ENCODE measurements at places on chromosomes 16 and 17.

DNA sequence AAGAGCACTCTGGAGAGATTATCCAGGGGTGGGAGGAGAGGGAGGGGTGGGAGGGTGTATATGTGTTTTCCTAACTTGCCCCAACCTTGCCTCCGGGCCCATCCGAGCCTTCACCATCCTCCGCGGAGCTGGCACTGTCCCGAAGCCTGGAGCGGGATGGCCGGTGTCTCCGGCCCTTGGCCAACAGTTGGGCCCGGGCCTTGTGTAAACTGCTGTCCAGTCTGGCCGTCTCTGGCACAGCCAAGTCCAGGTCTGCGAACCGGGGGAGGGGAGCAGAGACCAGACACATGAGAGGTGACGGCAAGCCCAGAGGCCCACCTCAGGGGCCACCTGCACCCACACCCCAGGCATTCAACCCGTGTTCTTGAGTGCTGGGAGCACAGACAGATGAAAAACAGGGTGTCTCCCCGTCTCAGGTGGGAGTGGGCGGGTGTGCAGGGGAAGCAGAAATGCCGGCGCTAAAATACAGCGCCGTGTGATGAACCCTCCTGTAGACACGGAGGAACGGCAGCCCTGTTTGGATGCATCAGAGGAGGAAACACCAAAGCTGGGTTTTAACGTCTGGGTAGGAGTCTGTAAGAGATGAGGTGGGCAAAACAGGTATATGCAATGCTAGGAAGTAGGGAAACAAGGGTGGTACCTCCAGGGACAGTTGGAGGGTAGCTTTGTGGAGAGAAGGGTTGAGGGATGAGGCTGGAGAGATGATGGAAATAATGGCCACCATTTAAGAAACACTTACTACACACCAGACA lies 11.7 kb downstream of the SAMD14 start:
- no peak for DNase-seq

DNA sequence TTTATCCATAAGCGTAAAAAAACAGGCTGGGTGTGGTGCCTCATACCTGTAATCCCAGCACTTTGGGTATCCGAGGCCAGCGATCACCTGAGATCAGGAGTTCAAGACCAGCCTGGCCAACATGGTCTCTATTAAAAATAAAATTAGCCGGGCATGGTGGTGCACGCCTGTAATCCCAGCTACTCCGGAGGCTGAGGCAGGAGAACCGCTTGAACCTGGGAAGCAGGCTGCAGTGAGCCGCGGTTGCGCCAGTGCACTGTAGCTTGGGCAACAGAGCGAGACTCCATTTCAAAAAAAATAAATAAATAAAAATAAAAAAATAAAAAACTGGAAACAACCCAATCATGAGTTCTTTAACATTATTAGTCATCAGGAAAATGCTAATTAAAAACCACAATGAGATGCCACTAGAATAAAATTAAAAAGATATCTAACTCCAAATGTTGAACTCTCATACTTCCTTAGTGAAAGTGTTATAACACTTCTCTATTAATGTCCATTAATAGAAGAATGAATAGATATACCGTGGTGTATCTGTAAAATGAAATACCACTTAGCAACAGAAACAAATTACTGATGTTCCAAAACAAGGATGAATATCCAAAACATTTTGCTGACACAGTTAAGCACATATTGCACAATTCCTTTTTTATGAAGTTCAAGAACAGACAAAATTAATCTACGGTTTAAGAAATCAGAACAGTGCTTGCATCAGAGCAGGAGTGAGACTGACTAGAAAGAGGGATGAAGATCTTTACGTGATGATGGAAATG lies 13.1 kb downstream of the MPHOSPH6 start:
- no peak for DNase-seq

- peak; percentile 38 for DNase-seq
These were observed 76.0 kb downstream of the ABCC1 start for GRCh38 chr16:16025214-16025968.

DNA sequence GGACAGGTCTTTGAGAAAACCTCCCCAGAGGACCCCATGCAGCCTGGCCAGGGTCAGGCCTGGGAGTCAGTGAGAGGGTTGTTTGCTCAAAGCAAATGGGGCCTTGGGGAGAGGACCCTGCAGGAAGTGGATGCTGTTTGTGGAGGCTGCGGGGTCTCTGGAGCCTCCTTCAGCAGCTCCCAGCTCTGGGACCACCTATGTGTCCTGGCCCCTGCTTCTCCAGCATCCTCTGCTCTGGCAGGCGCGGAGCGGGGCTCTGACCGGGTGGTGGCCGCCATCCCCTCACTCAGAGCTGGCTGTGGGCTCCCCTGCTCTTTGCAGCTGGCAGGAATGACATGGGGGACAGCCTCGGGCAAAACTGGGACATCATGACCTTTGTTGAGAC lies 29.8 kb upstream of the CIBAR2 start:
- DNase-seq: no peak

- no peak for DNase-seq
These were observed 126.9 kb upstream of the AXIN2 start for GRCh38 chr17:65688307-65688706.

DNA sequence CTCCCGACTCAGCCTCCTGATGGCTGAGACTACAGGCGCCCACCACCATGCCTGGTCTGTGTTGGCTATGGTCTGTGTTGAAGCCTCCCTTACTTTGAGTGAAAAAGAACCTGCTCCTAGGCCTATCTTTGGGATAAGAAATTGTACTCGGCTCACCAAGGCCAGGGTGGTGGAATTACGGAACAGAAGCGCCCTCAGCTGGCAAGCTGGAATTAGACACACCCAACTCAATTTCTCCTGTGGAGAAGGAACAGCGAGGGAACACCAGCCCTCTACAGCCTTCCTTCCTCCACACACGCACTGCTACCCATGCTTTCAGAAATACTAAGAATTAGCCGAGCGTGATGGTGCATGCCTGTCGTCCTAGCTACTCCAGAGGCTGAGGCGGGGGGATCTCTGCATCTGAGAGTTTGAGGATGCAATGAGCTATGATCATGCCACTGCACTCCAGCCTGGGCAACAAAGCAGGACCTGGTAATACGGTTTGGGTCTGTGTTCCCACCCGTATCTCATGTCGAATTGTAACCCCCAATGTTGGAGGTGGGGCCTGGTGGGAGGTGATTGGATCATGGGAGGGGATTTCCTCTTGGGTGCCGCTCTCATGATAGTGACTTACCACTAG lies 40.1 kb upstream of the RBBP6 start:
- no peak for DNase-seq

GRCh38 chr16:4261557-4262172 lies 11.2 kb downstream of the TFAP4 start:
- DNase-seq: no peak

GRCh38 chr16:53022374-53022773 lies 30.3 kb downstream of the CHD9NB start:
- no peak for DNase-seq

GRCh38 chr17:46811978-46812583 lies 6.4 kb downstream of the WNT3 start:
- no peak for DNase-seq

- no peak for DNase-seq
These were observed 17.1 kb downstream of the ZNF652 start for GRCh38 chr17:49344914-49345313.

DNA sequence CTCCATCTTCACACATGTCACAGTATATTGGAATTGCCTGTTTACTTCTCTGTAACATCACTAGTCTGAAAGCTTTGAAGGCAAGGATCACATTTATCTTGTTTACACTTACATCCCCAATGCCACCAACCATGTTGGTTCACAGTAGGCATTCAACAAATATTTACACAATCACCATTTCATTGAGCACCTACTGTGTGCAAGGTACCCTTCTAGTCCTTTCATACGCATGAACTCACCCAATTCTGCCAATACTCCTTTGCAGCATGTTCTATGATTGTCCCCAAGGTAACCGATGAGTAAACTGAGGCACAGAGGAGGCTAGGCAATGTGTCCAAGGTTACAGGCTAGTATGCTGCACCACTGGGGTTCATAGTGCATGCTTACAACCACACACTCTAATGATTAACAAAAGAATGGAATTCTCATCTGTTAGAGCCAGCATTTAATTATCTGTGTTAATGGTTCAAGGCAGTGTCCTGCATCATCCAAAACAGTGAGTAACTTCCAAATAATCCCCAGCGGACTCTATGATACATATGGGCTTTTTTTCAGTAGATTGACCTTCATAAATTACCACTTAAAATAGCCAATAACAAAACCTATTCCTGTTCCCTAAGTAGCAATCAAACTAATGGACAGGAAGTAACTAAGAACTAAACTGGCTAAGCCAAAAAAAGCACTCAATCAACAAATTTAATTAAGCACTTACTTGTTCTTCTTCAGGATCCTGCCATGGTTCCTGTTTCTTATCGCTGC lies 364.5 kb upstream of the XYLT1 start:
- no peak for DNase-seq

DNA sequence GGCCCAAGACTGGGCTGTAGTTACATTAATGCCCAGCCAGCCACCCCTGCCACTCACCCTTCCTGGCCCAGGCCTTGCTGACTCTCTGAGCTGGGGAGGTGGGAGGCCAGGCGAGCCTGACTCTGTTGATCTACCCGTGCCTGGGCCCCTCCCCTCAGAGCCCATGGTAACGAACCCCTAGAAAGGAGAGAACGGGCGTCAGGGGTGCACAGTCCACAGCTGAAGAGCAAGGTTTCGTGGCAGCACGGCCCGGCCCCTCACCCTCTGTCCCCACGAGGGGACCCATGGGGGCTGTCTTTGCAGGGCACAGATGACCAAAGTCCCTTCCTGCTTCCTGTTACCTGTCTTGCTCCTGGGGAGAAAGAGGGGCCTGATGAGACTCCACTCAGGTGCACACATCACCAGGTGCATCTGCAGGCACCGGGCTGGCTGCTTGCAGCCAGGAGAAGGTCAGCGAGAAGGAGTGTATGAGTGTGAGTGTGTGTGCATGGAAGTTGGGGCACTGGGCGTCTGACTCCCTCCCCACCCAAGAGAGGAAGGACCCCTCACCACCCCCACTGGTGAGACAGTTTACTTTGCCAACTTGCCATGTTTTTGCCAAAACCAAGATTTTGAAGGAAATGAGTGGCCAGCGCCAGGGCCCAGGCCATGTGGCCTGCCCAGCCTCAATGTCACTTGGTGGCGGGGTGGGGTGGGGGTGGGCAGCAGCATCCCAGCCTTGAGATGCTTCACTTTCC lies 359.1 kb downstream of the SEC14L1 start:
- DNase-seq: no peak

GRCh38 chr17:7932949-7933348 lies 943 bp downstream of the CNTROB start:
- no peak for DNase-seq

DNA sequence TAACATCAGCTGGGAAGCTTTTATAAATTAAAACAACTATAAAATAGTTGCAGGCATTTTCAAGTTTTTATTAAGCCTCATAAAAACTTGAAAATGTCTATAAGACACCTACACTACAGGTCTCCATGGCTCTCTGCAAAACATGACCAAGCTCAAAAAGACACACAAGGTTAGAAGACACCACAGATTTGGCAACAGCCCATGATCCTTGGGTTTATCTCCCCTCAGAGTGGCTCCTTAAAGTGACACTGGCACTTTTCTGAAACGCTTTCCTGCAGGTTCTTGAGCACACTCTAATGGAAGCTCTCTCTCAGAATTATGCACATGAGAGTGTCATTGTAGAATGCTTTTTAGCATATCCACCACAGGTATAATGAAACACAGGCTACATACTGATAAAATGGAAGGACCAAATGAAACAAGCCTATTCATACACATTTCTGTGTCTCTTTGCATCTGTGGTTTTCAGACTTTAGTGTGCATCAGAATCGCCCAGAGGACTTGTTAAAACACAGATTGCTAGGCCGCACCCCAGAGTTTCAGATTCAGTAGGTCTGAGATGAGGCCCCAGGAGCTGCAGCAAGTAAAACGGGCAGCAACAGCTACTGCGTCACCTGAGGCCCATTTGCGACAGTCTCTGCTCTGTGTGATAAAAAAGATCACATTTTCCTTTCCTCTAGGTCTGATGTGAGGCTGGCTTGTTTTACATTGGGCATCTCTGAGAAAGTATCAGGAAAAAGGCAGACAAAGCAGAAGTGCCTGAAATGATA lies 75.0 kb upstream of the WSB1 start:
- no peak for DNase-seq

DNA sequence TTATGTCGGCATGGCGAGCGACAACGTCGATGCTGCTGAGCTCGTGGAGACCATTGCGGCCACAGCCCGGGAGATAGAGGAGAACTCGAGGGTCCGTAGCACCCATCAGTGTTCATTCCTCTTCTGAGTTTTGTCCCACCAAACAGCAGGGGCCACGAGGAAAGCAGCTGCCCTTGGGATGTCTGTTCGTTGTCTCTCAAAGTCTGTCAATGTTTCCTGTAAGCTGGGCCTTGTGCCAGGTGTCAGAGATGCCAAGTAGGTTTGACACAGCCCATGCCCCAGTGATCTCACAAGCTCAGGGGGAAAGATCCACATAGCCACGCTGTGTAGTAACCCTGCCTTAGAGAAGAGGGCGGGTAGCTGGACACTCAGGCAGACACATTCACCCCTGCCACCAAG lies 22.6 kb downstream of the NTAN1 start:
- no peak for DNase-seq

- DNase-seq: no peak
These were observed 2.7 kb downstream of the KRT35 start for GRCh38 chr17:41478237-41478636.

DNA sequence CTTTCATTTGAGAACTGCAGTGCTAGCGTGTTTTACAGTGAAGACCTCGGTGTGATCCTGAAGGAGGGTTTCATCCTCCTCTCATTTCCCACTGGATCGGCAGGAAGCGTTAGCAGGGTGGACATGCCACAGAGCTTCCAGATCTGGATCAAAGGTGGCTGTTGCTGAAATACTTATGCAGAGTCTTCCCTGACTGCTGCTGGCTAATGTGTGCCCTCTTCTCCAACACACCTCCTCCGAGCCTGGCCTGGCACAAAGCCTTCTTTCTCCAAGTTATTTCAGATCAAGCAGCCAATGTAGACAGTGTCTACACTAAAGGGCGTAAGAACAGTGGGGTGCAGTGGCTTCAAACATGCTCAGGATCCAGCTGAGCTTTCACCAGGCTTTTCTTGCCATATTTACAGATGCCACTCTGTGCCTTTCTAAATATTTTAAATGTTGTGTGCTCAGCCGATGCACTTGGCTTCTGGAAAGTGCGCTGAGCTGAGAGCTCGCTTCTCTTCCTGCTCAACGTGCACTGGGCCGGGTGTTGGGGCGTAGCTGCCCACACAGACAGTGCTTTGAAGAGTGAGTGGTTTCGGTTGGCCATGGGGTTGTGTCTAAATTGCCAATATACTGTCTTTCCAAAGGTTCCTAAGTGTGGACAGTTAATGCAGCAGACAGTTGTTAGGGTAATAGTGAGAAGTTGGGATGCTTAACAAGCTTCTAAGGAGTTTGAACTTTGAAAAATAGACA lies 2.1 kb downstream of the ZNF750 start:
- DNase-seq: no peak

- no peak for DNase-seq
These were observed 2.3 kb upstream of the PRSS21 start for GRCh38 chr16:2814551-2815298.

GRCh38 chr16:58127033-58127556 lies 2.1 kb downstream of the CFAP20 start:
- no peak for DNase-seq

GRCh38 chr17:80891397-80892018 lies 100.1 kb upstream of the CHMP6 start:
- DNase-seq: peak; percentile 71
